Kidney epithelial cell (primary cell): ENCODE measurements at places on chromosomes 2 and 18. TPM values are rescaled to one million over a fixed set of nuclear protein-coding genes. Genes with fewer than 3 reads are reported as not detected.

The L3MBTL4 gene
- total RNA-seq, result 9.8 and 12.5 TPM in 2 replicates

DNA sequence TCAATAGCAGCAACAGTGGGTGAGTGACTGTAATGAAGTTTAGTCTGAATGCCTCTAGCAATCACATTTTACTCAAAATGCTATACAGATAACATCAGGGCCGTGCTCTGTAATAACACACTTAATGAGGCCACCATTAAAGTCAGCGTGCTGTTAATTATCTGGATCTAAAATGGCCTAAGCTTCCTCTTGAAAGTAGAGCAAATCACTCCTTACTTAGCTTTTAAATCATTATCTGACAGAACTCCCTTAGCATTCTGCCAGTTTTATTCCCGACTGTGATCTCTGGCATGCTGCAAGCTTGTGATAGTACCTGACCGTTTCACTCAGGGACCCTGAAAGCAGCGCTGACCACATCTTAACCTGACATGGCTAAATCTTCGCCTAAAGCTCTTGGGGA lies 9.0 kb downstream of the RPS7 start:
- DNase-seq, result no peak

The KCNS3 gene
- 8.9 and 19.1 TPM in 2 replicates for total RNA-seq

DNA sequence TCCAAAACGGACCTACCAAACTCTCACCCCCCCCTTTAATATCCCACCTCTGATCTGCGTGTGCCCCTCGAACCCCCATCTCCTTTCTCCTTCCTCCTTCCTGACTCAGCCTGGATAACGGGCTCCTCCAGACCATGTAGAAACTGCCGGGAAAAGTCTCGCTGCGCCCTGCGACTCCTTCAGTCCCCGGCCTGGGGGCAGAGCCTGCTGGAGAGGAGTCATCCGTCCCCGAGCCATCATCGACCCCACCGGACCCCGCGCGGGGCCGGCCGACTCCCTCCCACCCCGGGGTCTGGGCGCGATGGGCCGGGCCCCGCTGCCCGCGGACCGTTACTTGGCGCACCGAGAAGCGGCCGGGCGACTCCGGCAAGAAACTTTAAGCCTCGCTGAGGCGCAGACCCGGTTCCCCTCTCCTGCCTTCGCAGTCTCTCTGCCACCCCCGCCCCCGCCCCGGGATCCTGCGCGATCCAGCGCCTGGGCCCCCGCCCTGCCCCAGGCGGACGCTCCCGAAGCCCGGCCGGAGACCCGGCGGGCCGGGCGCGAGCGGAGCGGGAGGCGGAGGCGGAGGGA lies 3.4 kb downstream of the ZEB2 start:
- DNase-seq, result no peak

The MYCN gene
- 0.54 and 2.3 TPM in 2 replicates for total RNA-seq

DNA sequence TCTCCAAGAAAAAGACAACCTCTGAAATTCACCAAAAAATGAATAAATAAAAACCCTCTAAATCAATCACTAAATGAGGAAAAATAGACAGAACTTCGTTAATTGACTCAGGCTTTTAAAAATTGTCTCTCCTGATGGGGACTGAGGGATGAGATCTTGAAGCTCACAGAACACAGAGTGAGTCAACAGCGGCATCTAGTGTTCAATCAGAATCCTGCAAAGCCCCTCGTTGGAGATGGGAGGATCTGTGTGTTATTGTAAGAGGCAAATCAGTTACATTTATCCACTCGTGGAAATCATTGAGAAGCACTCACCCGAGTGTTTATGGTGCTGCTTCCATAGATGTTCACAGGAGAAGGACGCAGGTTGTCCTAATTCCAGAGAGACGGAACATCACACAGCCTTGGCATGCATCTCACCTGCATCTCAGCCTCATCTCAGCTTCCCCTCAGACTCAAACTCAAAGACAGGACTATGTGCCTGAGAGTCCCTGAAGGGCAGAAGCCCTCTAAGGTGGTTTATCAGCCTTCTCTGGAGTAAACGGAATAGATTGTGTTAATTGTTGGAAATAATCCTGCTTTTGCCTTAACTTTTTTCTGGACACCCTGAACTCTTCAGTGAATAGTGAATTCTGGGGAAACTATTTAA lies 82.0 kb downstream of the MREG start:
- DNase-seq, result peak; percentile 25

The GCKR gene
- total RNA-seq, result 0.27 and 0.88 TPM in 2 replicates

DNA sequence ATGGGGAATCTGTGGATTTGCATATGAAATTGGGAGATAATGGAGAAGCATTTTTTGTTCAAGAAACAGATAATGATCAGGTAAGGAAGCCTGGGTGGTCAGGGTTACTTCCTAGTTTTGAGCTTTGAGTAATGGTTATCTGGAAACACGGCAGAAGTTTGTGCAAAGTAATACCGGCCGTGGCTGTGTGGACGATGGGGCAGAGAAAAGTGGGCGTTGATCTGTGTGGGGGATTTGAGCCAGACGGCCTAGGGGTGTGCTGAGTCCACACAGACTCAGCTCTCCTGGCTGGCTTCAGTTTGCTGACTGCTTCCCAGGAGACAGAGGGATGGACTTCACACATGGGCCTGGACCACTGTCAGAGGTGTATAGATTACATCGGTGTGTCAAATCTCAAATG lies 21.3 kb downstream of the LPIN1 start:
- no peak for DNase-seq

The SLC38A11 gene
- 0.46 TPM in 1 of 2 replicates, not detected in the other for total RNA-seq

DNA sequence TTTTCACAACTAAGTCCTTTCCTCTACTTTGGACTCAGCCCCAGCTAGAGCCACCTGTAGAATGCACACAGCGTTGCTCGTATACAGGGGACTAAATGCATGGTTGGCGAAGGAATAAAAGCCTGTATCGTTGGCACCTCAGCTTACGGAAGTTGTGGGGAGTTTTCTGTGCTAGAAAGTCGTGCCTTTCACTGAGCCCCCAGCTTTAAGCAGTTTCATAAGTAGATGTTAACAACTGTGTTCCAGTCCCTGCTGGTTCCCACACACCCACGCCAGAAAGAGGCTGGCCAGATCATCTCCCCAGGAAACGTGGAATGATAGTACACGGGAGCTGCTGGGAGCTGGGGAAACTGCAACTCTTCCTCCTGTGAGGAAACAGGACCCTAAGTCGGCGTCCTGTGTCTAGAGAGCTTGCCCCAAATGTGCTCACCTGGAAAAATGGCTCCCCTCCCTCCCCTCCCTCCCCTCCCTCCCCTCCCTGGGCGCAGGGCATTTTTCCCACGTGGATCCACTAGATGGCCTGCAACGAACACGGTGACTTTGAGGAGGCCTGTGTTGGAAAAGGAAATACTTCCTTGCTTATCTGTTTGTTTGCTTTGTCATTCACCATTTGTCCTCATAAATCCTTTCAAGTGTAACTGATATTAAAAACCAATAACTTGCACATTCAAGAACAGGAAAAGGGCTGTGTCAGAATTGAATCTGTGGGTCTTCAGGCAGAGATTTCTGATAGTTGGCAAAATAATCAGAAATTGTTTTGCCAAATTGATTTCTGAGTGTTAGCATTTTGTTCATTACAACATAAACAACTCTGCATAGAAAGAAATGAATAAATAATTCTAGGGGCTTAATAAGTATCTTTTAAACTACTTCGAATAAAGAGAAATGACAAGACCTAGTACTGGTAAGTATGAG lies 43.9 kb upstream of the RFX8 start:
- no peak for DNase-seq

The SPP2 gene
- total RNA-seq, result not detected in 2 replicates

DNA sequence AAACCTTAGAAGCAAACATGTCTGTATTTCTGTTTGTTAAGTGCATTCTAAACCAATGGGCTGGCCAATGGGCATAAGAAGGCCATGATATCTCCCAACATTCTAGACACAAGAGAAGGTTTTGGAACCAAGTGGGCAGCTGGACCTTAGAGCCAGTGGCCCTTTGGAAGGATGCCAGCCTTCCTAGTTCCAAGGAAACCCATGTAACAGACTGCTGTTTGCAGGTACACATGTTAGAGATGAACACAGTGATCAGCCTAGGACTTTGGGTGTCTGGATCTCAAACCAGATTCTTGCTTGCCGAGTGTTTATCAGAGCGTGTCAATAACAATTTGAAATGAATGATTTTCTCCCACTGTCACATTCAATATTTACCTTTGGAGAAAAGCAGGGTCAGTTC lies 97.5 kb upstream of the COPS8 start:
- DNase-seq, result no peak

- DNase-seq, result no peak
Measured at GRCh38 chr18:63831080-63831788, 56.0 kb downstream of the SERPINB7 start.

The FBXO36 gene
- total RNA-seq, result 3.5 and 4.2 TPM in 2 replicates

The CACNB4 gene
- 0.79 and 1.3 TPM in 2 replicates for total RNA-seq

GRCh38 chr2:197452754-197453122 lies 614 bp upstream of the COQ10B start:
- no peak for DNase-seq

- DNase-seq, result no peak
Measured at GRCh38 chr2:47660168-47660567, 122.8 kb upstream of the MSH6 start.

- no peak for DNase-seq
Measured at GRCh38 chr2:57452634-57453033, 594.0 kb upstream of the VRK2 start.

- no peak for DNase-seq
Measured at GRCh38 chr2:58638256-58638805, 397.2 kb upstream of the FANCL start.

DNA sequence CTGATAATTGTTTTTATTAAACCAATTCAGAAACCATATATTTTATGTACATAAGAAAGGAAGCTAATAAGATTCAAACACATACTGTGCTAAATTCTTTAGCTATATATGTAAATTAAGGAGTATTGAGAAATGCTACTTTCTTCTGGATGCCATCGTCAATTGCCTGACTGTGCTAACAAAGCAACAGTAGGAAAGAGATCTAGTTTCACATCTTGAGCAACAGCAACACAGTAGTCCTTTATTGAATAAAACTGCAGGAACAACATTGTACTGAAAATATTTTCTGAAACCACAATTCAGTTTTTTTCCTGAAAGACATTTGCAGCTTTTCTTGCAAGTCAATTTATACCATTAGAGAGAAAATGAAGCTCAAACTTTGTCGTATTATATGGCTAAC lies 1404.9 kb upstream of the SLC39A10 start:
- no peak for DNase-seq

GRCh38 chr2:238843476-238843875 lies 4.4 kb upstream of the TWIST2 start:
- DNase-seq, result no peak

DNA sequence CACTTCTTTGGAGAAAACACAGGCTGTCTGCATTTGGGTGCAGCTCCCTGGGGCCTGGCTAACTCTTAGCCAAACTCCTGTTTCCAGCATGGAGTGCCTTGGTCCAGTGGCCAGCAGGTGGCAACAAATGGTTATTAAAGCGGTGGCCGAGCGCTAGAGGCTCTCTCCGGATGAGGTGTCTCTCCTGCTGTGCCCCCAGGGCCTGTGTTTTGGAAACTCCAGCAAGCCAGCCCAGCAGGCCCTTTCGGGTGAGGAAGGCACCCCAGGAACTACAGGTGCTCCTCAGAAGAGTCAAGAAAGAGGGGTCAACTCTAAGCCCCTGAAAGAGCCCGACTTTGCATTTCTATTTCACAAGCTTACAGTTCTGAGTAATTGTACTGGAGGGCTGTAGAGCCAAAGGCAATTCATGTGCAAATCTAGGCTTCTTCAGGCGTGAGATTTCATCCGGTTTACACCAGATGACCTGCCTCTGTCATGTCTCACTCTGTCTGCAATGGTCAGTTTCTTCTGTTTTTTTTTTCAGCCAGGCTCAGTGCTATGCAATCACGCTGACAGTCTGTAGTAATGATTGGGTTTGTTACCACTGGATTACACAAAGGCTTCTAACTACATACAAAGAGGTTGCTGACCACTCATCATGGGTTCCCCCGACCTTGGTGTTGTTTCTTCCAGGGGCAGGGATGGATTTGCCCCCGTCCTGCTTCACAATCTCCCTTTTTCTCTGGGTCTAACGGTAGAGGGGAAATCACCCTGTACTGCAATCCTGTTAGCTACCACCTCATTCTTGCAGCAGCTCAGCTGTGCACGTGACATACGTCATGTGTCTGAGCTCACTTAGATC lies 7.6 kb upstream of the CHRNA1 start:
- DNase-seq, result no peak

- DNase-seq, result no peak
Measured at GRCh38 chr2:105574796-105575344, 169.8 kb upstream of the NCK2 start.

- no peak for DNase-seq
Measured at GRCh38 chr18:46886893-46887292, 30.4 kb downstream of the PIAS2 start.

DNA sequence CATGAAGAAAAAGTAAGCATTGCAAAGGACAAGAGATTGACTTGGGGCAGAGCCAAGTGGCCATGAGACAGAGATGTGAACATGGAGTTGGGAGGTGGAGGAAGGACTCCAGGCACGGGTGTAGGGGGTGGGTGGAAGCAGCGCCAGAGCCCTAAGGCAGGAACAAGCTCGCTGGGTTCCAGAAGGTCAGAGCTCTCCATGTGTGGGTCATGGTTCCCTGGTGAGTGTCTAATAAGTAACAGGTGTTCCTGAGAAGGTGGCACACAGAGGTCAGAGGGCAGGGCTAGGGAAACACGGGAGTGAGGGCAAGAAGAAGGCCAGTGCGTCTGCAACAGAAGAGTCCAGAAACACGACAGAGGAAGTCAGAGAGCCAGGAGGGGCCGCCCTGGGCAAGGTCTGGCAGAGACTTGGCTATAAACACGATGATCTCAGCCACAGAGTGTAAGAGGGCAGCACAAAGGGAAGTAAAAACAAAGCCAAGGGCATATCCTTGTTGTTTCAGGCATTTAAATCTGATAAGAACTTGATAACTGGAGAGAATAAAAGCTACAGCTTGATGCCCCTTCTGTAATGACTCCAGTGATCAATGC lies 260.8 kb downstream of the TGIF1 start:
- DNase-seq, result no peak

- DNase-seq, result no peak
Measured at GRCh38 chr2:28273751-28274150, 118.9 kb upstream of the FOSL2 start.

DNA sequence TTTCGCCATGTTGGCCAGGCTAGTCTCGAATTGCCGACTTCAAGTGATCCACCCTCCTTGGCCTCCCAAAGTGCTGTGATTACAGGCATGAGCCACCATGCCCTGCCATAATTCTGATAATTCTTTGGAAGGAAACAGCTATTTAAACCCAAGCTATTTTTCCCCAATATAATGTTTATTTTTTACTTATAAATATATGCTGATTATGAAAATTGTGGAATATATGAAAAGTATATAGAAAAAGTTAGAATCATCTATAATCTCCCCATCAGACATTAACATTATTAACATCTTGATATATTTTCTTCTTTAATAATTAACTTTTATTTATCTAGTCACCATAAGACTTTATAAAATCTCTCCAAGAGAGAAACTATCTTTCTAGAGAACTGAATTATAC lies 41.2 kb downstream of the HADHB start:
- no peak for DNase-seq
